ENCODE measurements at places on chromosomes 7 and 10.

- DNase-seq, result no peak
These were observed 165.4 kb upstream of the MTPN start for GRCh38 chr7:136142583-136142982.

GRCh38 chr7:80147543-80148391, 13.1 kb downstream of the GNAI1 start:
- no peak for DNase-seq

- DNase-seq, result no peak
These were observed 79.3 kb downstream of the GRID1 start for GRCh38 chr10:86287110-86287793.

DNA sequence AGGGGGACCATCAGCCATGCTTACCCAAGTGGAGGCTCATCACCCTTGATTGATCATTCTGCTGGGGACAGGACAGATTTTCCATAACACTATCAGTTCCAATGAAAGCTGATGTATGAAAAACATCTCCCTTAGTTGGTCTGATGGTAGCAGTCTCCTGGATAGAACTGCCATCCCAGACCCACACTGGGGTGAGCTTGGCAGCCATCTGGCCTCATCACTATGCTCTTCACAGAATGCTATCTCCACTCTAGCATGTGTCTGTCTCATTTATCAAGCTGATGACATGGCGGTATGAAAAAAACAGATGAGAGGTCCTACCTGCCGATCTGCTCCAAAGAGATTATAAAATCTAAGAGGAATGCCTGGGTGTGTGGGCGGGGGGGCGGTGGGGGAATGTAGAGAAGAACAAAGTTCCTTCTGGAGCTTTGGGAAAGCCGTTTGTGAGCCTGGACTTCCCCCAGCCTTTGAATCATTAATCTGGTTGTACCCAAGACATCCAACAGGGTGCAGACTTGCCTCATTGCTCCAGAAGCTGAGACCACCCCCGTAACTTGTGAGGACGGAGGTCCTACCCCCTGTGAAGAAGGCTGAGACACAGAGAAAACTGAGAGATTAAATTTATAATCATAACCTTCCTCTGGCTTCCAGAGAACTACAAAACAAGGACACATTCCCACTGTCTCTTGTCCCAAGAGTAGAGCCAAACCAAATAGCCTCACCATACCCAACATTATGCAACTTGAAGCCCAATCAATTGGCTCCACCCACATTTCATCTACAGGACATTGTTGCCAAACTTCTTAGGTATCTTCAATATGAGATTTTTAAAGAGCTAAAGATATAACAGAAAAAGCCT, 340.8 kb downstream of the KCNMA1 start:
- DNase-seq, result no peak

- no peak for DNase-seq
These were observed 273.1 kb downstream of the XPNPEP1 start for GRCh38 chr10:109650228-109650627.

- no peak for DNase-seq
These were observed 31.5 kb upstream of the TUBB8 start for GRCh38 chr10:80477-81105.

- DNase-seq, result peak; percentile 50
These were observed 9.4 kb downstream of the ACSL5 start for GRCh38 chr10:112383325-112383724.

DNA sequence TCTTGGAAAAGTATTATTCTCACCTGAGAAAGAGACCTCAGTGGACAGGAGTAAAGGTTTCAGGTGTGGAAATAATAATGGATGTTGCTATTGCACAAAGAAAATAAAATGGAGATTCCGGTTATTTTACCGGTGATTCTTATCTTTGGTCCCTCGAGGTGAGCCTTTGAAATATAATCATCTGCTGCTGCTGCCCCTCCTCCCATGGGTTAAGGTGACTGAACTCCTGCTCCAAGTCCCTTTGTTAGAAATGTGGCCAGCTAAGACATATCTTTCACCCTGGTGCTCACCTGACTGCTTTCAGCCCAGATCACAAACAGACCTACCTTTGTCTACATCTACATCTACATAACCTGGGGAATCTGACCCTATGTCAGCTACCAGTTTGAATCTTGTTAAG, 5.7 kb downstream of the CUBN start:
- DNase-seq, result no peak

- DNase-seq, result no peak
These were observed 13.4 kb downstream of the CPVL start for GRCh38 chr7:29132980-29133379.

DNA sequence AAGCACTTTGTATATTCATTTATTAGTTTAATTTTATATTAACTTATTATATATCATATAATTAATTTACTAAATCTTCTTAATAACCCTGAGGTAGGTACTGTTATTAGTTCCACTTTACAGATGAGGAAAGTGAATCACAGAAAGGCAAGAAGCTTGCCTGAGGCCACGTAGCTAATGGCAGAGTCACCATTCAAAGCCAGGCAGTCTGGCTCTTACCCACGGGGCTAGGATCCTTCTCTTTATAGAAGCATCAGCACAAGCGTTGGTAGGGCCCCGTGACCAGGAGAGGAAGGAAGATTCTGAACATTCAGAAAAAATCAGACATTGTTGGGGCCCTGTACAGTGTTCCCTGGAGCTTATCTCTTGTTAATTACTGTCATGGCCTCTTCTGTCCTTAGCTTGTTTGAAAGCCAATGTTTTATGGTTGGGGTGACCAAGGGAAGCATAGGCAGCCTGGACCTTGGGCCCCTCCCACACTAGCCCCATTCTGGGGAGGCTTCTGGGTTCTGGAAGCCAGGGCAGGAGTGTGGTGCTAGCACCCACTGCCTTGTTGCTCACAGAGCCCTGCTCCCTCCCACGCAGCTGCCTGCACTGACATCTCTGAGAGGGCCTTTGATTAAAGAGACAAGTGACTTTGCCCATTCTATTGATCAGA, 31.1 kb upstream of the SLF2 start:
- no peak for DNase-seq

- no peak for DNase-seq
These were observed 177.9 kb downstream of the CHN2 start for GRCh38 chr7:29372351-29373090.

GRCh38 chr7:116258734-116259133, 48.4 kb downstream of the TES start:
- DNase-seq, result peak; percentile 20

DNA sequence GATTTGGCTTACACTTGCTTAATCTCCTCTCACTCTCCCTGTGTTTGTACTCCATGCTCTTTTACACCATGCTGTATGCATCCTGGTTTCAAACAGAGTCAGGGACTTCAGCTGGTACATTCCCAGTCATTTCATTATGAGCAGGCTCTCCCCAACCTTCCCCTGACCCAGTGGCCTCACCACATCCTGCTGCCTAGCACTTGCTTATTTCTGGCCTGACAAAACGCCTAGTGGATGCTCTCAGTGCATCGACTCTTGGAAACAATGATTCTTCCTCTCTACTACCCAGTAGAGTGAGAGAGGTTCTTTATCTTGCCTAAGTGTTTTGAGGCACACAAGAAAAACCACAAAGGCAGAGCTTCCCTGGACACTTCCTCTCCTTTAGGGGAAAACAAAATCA, 63.4 kb downstream of the CAV1 start:
- peak; percentile 69 for DNase-seq

- DNase-seq, result no peak
These were observed 2.6 kb upstream of the EGFR start for GRCh38 chr7:55016061-55016745.

DNA sequence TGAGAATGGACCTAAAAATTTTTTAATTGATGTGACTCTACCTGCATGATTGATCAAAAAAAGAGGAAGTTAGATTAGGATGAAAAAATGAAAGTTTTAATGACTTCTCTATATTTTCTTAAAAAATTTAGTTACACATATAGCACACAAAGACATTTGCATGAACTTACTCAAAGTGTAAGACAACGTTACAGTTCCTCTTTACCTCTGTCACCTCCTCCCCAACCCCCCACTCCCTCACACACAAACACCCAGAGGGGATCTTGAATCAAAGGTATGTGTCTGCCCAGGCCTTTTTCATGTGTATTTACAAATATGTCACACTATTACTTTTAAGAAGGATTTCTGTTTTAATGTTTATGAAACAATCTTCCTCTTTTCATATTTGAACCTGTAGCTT, 20.6 kb upstream of the CDCA7L start:
- no peak for DNase-seq

- no peak for DNase-seq
These were observed 57.0 kb downstream of the CELF2 start for GRCh38 chr10:11074536-11075267.

DNA sequence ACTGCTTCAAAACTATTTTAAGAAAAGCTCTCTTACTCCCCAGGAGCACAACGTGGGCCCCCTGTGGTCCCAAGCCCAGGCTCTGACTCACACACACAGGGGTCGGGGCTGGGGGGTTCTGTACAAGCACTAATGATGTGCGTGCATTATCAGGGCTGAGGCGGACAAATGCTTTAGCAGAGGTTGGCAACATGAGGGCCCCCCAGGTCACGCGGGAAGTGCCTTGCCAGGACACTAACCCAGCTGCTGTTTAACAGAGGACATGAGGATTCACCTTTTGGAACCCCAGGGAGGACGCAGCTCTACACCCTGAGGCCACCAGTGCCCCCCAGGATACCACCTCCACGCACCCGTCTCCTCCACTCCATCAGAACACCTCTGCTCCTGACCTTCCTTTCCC, 342.8 kb downstream of the DNAJB6 start:
- no peak for DNase-seq

DNA sequence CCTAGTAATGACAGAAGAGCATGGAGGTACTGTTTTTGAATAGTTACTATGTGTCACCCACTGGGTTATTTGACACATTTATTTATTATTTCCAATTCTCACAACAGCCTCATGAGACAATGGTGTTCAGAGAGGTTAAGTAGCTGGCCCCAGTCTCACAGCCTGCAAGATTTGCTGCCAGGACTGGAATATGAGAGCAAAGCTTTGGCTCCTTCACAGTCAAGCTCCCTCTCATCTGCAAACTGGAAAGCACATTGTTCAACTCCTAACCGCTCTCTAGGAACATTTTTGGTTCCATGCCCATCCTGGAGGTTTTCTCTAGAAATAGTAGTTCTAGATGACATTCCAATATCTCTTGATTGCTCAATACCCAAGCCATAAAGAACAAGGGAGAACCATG, 75.5 kb upstream of the CXCL12 start:
- no peak for DNase-seq

GRCh38 chr7:50666124-50666496, 100.9 kb upstream of the DDC start:
- no peak for DNase-seq

DNA sequence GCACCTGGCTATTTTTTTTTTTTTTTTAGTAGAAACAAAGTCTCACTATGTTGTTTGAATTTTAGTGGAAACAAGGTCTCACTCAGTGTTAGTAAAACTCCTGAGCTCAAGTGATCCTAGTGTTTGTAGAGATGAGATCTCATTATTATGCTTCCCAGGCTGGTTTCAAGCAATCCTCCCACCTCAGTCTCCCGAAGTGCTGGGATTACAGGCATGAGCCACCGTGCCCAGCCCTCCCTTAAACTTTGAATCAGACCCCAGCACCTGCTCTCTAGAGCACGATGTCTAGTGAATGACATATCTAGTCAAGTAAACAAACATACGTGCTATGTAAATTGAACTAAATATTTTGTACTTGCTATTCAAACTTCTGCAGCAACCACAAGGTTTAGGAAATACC, 105.6 kb upstream of the MYO3A start:
- no peak for DNase-seq

- no peak for DNase-seq
These were observed 354.2 kb downstream of the GFRA1 start for GRCh38 chr10:115918812-115919211.

- no peak for DNase-seq
These were observed 219.2 kb downstream of the SDK1 start for GRCh38 chr7:3520206-3520605.

DNA sequence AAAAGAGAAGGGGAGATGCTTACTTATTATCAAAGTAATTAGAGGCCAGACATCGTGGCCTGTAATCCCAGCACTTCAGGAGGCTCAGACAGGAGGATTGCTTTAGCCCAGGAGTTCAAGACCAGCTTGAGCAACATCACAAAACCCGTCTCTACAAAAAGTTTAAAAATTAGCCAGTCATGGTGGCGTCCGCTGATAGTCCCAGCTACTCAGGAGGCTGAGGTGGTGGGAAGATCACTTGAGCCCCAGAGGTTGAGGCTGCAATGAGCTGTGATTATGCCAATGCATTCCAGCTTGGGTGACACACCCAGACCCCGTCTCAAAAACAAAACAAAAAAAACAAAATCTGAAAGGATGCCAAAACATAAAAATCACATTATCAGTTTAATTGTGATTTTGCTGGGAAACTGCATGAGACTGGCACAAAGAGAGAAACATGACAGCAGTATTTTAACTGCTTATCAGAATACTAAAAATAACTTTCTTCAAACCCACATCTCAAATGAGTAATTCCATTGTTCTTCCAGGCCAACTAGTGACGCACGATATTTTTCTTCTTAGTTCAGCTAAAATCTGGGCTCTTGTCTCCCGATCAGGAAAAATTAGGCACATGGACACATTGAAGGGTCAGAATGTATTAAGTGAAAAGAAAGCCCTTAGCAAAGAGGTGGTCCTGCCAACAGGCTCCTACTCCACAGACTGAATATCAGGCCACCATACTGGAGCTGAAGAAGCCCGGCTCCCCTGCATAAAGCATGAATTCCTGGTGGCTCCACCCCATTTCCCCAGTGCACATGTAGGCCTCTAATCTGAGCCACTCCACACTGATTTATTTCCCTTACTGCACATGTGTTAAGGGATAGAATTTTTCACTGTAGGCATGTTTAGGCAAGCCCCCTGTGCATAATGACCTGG, 9.6 kb upstream of the CCM2 start:
- DNase-seq, result no peak

DNA sequence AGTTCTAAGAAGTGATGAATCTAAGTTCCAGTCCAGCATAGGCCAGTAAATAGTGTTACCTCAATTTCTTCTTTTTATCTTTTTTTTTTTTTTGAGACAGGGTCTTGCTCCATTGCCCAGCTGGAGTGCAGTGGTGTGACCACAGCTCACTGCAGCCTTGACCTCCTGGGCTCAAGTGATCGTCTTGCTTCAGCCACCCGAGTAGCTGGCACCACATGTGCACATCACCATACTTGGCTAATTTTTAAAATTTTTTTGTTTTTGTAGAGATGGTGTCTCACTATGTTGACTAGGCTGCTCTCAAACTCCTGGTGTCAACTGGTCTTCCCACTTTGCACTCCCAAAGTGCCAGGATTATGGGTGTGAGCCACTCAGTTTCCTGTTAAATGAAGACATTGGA, 126.6 kb upstream of the LYZL2 start:
- DNase-seq, result no peak

GRCh38 chr7:31549611-31550010, 35.7 kb downstream of the ITPRID1 start:
- DNase-seq, result no peak

- no peak for DNase-seq
These were observed 79.0 kb upstream of the SP8 start for GRCh38 chr7:20865684-20866083.

- no peak for DNase-seq
These were observed 30.7 kb upstream of the APBB1IP start for GRCh38 chr10:26407406-26407969.

- DNase-seq, result no peak
These were observed 63.1 kb downstream of the TNS3 start for GRCh38 chr7:47518827-47519226.

GRCh38 chr10:129914960-129915359, 49.1 kb downstream of the EBF3 start:
- DNase-seq, result no peak

All from T-helper 2 cell treated with Interferon-gamma antibody and Interleukin-4, amounts not matched to agents 5 μg/mL and 100 μg/mL, for 36 hours (primary cell).